LoVo (cell line): ENCODE measurements at places on chromosomes 2 and 18.

DNA sequence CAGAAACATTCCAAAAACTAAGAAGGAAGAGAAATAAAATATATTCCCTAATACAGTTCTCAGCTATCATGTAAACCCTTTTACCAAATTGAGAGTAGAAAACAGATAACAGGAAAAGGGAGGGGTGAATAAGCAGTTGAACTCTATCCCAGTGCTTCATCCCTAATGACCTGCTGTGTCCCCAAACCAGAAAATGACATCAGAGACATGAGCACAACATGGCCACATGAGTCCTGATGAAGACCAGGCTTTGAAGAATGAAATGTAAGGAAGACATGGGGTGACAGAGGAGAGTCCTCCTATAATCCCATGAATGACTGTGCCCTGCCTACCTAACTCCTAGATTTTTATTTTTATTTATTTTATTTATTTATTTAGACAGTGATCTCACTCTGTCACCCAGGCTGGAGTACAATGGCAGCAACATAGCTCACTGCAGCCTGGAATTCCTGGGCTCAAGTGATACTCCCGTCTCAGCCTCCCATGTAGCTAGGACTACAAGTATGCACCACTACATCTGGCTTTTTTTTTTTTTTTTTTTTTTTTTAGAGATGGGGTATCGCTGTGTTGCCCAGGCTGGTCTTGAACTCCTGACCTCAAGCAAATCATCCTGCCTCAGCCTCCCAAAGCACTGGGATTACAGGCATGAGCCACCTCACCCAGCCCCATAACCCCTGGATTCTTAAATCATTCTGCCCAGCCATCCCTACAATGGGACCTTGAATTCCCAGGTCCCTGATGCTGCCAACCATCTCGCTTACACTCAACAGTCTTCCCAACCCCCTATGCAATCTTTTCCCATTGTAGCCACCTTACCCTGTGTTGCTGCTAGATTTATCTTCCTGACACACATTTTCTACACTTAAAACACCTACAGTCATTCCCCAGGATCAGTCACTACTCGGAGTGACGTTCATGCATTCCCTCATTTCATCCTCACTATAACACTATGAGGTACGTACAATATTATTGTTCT is 64.5 kb downstream of the ANKRD44 start:
- no peak for DNase-seq

DNA sequence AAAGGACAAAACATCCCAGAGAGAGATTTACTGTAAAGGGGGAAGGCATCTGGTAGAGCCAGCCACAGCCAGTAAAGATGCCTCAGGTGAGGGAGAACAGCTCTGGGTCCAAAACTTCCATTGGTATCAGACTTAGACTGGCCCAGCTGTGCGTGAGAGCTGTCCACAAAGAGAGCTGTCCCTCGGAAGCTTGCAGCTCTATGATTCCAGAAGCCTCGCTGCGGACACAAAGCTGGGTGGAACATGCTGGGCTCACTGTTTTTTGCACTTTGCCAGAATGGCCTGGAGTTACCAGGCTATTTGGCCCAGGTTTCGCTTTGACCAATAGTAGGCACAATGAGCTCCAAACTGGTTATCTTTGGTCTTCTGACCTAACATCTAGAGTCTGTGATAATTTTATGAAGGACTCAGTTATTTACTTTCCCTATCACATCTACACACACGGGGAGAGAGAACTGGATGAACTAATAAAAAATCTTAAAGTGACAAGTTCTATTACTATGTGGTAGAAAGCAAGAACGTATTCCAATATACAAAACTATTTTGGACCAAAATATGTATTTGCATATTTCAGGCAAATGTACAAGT is 101.9 kb downstream of the DNER start:
- DNase-seq, result no peak

DNA sequence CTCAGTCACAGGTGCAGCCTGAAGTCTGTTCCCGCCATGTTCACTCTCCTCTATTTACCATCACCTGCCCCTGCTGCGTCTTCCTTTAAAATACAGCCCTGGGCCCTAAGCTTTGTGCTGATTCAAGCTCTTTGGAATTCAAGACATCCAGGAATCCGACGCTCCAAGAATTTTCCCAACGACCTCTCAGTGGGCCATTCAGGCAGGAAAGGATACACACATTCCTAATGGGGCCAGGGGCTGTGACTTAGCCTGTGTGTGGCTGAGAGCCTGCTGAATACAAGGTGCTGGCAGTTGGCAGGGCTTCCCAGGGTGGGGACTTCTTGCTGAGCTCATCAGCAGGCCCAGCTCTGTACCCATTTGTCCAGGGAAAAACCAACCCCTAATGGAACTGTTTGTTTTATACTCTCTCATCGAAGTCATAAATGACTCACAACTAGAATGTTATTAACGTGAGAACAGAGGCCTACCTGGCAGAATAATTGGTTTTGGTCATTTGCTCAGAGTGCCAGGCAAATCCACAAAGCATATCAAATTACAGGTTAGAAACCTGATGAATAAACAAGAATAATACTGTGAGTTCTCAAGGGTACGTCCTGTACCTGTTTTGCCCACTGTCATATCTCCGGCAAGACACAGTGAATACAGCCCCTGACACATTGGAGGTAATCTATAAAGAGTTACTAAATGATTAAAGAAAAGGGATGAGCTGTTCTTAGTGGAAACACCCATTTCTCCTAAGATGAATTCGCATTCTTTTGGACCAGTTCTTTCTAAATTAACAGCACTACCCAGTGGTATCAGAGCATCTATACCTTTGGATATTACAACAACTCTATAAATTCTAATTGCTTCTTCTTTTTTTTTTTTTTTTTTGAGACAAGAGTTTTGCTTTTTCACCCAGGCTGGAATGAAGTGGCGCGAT is 12.6 kb upstream of the KCMF1 start:
- DNase-seq, result peak; percentile 96

GRCh38 chr18:56286775-56287325 is 351.5 kb downstream of the TXNL1 start:
- no peak for DNase-seq

- peak; percentile 46 for DNase-seq
These were observed 7.3 kb downstream of the COQ10B start for GRCh38 chr2:197460649-197461048.

DNA sequence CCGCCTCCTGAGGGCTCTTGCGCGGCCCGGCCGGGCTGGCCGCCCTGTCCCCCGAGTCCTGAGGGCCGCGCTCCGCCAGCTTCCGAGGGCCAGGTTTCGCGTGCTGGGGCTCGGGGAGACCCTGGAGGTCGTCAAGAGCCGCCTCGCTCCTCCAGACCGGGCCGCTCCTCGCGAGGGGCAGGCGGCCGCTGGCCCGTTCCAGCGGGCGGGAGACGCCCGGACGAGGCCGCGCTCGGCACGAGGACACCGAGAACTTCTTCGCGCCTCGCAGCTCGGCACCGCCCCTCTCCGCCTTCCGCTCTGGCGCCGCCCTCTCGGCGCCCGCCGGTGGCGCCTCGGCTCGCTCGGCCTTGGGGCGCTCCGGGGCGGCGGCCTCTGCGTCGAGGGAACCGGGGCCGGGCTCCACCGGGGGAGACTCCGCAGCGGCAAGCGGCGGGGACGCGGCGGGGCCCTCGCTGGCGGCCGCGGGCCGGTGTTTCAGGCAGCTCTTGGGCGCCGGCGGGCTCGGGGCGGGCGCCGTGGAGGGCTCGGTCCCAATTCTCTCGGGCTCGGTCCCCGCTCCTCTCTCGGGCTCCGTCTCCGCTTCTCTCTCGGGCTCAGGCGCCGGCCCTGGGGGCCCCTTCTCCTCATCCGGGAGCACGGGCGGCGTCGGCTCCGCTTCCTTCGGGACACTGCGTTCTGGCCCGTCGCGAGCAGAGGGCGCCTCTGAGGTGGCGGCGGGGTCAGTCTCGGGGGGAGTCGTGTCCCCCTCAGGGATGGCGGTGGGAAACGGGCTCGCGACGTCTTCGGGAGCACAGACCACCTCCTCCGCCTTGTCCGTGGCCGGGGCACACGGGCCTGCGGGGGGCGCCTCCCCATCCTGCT is 91.6 kb upstream of the MGAT4A start:
- DNase-seq, result no peak

DNA sequence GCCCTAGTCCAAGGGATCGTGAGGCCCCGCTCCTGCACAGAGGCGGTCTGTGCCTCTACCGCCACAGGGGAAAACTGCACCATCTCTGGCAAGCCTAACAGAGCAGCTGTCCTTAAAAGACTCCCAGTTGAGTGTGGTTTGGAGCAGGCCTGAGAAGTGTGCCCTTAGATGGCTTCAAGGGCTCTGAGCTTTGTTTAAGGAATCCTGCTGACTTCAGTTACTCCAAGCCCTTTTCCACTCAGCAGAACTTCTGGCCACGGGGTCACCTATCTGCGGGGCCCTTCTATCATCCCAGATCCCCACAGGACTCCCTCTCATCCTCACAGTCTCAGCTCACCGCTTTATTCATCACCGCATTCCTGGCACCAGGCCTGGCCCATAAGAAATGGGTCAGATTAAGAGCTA is 131.5 kb downstream of the CCDC74A start:
- no peak for DNase-seq

DNA sequence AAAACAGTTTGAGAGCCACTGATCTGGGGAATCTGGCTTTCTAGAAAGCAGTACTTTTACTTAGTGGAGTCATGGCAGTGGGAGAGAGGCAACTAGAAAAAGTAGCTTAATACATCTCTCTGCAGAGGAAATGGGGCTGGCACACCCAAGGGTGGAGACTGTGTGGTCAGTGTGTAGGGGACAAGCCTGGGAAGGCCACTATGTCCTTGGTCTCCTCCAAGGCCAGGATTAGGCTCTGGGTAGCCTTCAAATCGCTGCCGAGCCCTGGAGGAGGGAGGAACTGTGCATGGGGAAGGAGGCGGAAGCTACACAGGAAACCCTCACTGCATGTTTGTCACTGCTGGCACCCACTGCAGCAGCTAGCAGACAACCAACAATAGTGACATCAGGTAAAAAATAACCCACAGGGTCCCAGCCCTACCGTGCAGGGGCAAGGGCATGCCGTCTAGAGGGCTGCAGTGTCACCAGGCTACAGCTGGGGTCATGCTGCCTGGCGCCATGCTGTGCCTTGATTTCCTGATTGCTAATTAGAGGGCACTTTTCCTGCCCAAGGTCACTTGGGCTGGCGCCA is 34.8 kb downstream of the LBH start:
- DNase-seq, result no peak

DNA sequence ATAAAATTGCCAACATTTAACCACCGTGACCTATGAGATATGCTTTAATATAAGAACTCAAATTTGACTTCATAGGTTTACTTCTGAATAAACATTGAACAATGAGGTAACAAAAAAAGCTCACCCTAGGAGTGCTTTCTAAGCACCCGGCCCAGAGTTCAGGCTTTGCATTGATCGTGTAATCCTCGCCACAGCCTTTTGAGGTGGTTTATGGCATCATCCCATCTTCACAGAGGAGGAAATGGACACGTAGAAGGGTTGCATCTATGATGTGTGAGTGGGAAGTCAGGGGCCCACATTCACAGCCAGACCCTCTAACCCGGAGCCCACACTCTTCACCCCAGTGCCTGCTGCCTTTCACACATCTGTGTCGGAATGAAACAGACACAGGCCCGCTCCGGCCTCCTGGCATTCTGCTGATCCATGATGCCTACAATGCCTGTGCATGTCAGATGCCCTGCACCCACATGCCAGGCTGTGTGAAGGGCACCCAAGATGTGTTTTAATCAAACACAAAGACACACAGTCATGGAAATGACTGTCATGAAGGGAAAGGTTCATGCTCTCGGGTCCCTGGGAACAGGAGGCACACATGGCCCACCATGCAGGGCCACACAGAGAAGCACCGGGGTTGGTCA is 48.6 kb upstream of the RPL31 start:
- no peak for DNase-seq

- no peak for DNase-seq
These were observed 24.2 kb downstream of the CTIF start for GRCh38 chr18:48563027-48563426.

DNA sequence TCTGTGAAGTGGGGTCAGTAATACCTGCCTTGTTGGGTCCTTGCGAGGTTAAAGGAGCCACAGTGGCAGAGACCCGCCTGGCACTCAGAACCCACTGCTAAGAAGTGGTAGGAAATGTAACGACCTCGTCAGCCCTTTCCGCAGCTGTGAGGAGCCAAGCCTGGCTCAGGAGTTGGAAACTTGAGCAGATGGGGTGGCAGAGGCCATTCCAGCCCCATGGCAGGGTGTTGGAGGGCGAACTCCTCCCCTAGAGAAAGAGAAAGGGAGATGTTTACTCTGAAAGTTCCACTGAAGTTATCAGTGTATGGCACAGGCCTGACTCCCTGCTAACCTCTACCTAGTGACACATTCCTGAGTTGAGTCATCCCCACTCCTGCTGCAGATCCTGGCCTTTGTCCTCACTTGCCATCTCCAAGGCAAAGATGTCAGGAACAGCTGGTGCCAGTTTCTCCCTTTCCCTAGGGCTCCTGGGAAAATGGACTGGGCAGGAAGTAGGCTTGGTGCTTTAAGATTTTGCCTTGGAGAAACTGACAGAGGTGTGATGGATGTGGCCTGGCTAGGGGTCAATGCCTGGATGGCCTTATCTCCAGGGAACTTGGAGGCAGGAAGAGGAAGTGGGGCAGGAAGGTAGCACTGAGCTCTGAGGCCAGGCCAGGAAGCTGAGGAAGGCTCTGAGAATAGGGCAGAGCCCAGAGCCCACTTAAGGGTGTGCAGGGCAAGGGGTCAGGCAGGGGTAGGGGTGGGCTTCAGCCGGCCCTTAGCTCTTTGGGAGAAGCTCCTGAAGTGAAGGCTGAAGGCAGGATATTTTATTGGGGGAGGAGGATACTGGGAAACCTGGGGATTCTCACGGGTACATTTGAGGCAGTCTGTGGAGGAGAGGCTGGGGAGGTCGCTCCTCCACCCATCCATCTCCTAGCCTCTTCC is 888 bp downstream of the VAMP5 start:
- DNase-seq, result peak; percentile 89
